Stomach (tissue), 19 donors: ENCODE measurements at places on chromosomes 3 and 15. TPM values are rescaled to one million over a fixed set of nuclear protein-coding genes. Genes with fewer than 3 reads are reported as not detected.

Gene PXYLP1
- polyA plus RNA-seq: 2.6 TPM

Gene ETV5
- polyA plus RNA-seq: 7.3 TPM

Gene PFN2
- 40.9 TPM for polyA plus RNA-seq

Gene PSMA4
- polyA plus RNA-seq: 257 TPM

Gene HRH1
- 0.31 TPM for polyA plus RNA-seq

Gene NEK10
- polyA plus RNA-seq: 0.75 TPM

Gene LEO1
- polyA plus RNA-seq: 13.7 TPM

Gene BSN
- not detected for polyA plus RNA-seq

Gene PLAAT1
- polyA plus RNA-seq: 1.6 TPM

Gene CNOT10
- 16.7 TPM for polyA plus RNA-seq

Gene SCG5
- 3.9 TPM for polyA plus RNA-seq

Gene CCDC191
- 1.4 TPM for polyA plus RNA-seq

Gene RTP3
- not detected for polyA plus RNA-seq

Gene ZNF502
- polyA plus RNA-seq: 2.5 TPM

Gene LAMB2
- 200 TPM for polyA plus RNA-seq

Gene CLDN16
- polyA plus RNA-seq: not detected

Gene CSTA
- 8.8 TPM for polyA plus RNA-seq

Gene MCTP2
- polyA plus RNA-seq: 2.8 TPM

Gene NDN
- polyA plus RNA-seq: 24.4 TPM

Gene BCL2A1
- polyA plus RNA-seq: 4.4 TPM

Gene LMAN1L
- polyA plus RNA-seq: not detected

Gene LRRC49
- polyA plus RNA-seq: 4.0 TPM

Gene ANKRD34C
- not detected for polyA plus RNA-seq

Gene TADA3
- 61.0 TPM for polyA plus RNA-seq

Gene GPR27
- polyA plus RNA-seq: 1.1 TPM

Gene TLR9
- polyA plus RNA-seq: 0.18 TPM

Gene NPAP1
- not detected for polyA plus RNA-seq

Gene UBAP1L
- polyA plus RNA-seq: 4.0 TPM

Gene RTP4
- polyA plus RNA-seq: 5.2 TPM

Gene ITIH1
- polyA plus RNA-seq: not detected

Gene CDC25A
- polyA plus RNA-seq: 1.2 TPM

Gene TMCO5A
- polyA plus RNA-seq: not detected

Gene FMN1
- 1.7 TPM for polyA plus RNA-seq

Gene SPRED1
- polyA plus RNA-seq: 8.4 TPM

Gene PRR20G
- polyA plus RNA-seq: not detected

Gene AADACL2
- polyA plus RNA-seq: not detected

Gene COL6A5
- 0.05 TPM for polyA plus RNA-seq

Gene ZNF860
- polyA plus RNA-seq: 0.50 TPM

Gene SCAMP5
- 8.8 TPM for polyA plus RNA-seq

Gene RYR3
- 2.6 TPM for polyA plus RNA-seq

Gene RAB6B
- polyA plus RNA-seq: 1.9 TPM

Gene CCR9
- polyA plus RNA-seq: 0.08 TPM
